ENCODE measurements at places on chromosomes 6 and 20.

- peak; percentile 89 for DNase-seq
These were observed 123.3 kb upstream of the COL21A1 start for GRCh38 chr6:56370561-56371211.

GRCh38 chr6:33977606-33978411 is 168.1 kb downstream of the GRM4 start:
- DNase-seq: no peak

GRCh38 chr6:105493736-105494135 is 90.9 kb upstream of the PREP start:
- no peak for DNase-seq

DNA sequence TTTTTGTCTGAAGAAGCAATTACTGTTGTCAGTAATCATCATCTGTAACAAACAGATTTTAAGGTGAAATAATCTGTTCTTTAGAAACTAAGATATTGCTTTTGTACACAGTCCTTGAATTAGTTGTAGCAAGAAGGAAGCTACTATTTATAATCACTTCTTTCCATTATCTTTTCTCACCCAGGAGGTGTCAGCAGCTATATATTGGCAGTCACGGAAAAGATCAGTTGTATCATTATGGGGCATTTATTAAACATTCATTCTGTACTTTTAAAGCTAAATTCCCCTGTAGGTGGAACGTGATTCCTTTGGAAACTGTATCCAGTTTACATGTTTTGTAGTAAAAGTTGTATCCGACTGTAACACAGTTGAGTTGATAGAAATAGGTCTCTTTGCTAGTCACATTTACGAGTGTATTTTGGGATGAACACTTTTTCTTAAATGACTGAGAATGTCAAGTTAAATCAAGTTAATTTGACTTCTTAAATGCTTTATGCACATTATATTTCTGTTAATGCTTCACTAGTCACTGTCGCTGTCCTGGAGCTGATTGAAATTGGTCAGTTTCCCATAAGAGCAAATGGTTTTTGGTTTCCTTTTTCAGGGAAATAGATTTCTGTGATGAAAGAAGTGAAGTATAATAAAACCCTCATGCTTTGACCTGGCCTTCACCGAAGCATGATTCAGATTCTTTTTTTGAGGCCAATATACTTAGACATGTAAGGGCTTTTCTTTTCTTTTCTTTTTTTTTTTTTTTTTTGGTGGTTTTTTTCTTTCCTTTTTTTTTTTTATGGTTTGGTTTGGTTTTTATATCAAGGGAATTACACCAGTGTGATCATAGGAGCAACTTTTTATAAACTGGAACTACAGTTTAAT is 5.1 kb downstream of the QKI start:
- peak; percentile 45 for DNase-seq

DNA sequence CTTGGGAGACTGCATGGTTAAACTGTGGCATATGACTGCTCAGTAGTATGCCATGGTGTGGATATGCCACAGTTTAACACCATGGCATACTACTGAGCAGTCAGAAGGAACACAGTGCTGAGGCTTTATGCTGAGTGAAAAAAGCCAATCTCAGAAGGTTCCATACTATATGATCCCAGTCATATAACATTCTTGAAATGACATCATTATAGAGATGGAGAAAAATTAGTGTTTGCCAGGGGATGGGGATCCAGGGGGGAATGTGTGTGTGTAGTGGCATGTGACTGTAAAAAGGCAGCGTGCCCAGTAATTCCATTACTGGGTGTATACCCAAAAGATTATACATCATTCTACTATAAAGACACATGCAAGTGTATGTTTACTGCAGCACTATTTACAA is 85.8 kb downstream of the FOXF2 start:
- DNase-seq: no peak

GRCh38 chr20:31758521-31758920 is 19.4 kb downstream of the TPX2 start:
- DNase-seq: no peak

DNA sequence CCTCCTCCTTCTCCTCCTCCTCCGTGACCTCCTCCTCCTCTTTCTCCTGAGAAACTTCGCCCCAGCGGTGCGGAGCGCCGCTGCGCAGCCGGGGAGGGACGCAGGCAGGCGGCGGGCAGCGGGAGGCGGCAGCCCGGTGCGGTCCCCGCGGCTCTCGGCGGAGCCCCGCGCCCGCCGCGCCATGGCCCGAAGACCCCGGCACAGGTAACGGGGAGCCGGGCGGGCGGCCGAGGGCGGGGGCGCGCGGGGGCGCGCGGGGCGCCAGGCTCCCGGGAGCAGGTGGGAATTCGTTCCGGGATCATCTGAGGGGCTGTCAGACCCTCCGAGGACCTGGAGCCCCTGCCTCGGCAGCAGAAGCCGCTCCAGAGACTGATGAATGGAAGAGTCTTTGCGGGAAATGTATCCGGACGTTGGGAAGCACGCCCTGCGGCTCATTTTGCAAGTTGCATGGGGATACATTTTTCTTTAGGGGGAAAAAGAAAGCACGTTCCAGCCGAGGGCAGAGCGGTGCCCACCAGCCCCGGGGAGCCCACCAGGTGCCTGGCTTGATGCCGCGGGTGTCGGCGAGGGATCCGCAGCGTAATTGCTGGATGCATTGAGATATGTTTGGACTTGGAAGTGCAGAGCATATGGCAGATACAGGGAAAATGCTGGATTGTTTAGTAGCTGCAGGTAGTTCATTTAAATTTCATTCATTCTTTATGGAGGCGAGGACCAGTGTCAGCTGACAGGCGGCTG is 394 bp downstream of the MYB start:
- no peak for DNase-seq

DNA sequence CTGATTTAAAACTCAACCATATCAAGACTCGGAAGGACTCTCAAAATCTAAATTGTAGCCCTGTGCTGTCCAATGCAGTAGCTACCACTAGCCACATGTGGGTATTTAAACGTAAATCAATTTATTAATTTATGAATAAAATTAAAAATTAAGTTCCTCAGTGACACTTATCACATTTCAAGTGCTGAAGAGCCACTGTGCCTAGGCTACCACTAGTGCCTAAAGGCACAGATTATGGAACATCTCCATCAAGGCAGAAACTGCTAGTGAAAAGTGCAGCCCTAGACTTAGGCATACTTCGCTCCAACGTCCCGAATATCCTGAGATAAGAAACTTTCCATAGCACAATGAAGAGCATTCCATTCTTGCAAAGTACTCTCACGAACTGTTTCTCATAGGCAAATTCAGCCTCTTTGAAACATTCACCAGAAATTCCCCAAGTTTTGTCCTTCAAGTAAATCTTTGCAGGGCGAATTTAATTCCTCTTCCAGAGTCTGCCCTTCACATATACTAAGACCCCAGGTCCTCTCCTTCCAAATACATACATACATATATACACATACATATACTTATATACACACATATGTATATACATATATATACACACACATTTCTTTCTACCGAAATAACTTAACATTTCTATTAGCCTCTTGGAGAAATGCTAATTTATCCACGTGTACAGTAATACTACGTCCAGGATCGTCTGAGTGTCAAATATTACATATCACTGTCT is 1.3 kb downstream of the SUPT3H start:
- DNase-seq: no peak

DNA sequence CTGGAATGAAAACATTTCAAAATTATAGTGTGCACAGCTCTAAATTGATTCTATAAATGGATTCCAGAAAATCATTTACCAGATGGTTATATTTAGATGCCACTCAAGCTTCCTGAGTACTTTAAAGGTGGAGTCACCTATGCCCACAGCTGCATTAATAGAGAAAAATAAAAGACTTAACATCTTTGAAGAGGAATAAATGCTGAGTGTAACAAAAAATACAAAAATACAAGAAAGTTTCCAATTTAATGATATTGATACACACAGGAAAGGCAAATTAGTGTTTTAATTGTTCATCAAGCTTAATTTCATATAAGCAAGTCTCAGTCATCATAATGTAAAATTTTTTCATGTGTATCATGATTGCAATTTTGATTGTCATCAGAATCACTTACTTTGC is 89.5 kb upstream of the MANEA start:
- no peak for DNase-seq

- no peak for DNase-seq
These were observed 34.1 kb downstream of the PRPH2 start for GRCh38 chr6:42688281-42688680.

DNA sequence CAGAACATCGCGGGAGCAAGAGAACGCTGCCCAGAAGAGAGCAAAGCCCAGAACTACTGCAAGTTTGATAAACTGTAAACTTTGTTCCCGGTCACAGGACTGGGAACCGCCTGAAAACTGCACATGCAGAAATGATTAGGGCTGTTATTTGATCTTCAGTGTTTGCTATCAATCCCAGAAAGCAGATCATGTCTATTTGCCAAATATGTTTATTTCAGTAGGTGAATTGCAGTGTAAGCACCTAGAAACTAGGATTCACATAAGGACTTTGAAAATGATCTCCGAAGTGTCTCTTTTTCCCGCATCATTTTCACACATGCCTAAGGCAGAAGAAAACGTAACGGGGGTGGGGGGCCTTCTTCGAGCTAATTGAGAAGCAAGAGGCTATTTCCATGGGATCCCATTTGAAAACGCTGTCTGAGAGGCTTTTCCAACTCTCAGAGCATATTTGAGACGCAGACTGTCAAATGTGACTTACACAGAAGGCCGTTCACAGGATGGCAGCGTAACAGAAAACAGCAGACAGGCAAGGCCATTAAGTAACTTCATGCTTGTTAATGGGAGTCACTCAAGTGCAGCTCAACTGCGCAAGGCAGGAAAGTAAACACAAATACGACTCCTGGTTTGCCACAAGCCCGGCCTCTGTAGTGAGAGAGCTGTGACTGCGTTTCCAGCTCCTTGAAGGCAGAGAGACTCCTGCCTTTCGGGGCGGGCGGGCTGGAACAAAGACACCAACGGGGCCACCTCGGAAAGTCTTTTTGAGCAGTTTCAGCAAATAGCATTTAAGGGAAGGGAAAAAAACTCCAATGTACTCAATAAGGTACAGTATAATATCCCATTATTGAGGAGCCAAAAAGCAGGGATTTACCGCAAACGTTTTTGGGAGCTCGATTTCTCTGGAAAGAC is 144.7 kb upstream of the ZNF217 start:
- peak; percentile 95 for DNase-seq

DNA sequence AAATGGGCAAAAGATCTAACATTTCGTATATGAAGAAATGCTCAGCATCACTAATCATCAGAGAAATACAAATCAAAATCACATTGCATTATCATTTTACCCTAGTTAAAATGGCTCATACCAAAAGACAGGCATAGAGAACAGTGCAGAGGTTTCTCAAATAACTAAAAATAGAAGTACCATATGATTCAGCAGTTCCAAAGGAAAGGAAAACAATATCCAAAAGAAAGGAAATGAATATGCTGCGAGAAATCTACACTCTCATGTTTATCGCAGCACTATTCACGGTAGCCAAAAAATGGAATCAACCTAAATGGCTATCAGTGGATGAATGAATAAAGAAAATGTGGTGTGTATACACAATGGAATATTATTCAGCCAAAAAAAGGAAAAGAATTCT is 63.5 kb downstream of the VTA1 start:
- DNase-seq: no peak

DNA sequence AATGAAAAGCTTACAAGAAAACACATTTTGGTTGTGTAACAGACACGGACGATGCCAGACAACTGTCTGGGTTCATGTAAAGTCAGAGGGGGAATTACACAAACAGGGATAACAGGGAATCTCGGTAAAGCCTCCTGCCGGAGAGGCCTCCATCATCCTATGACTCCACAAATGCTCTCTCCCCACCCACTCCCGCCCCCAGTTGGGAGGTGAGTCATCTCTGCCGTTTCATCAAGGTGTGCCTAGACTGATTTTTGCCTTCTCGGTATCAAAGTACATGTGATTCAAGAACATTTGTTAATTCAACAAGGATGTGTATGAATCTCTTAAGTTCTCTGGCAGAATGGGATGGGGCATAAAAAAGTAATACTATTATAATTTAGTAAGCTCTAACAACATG is 304.9 kb upstream of the PRDM1 start:
- no peak for DNase-seq

DNA sequence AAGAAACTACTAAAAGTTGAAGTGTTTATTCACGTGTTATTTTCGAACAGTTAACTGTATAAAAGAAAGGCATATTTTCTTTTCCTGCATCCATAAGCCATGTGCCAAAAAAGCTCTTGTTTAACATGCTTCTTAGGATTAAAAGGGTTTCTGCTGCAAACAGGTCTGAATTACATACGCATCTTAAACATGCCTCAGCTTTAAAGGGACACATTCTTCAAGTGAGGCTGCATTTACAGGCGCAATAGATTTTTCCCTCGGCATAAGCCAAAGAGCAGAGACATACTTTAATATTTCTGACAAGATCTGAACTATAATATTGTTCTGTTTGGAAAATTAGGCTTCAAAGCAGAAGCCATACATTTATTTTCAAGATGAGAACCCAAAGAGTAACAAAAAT is 39.4 kb downstream of the PDE7B start:
- no peak for DNase-seq

GRCh38 chr6:55992546-55992945 is 117.2 kb upstream of the BMP5 start:
- DNase-seq: no peak

- DNase-seq: peak; percentile 20
These were observed 279.7 kb upstream of the FLRT3 start for GRCh38 chr20:14617123-14617522.

DNA sequence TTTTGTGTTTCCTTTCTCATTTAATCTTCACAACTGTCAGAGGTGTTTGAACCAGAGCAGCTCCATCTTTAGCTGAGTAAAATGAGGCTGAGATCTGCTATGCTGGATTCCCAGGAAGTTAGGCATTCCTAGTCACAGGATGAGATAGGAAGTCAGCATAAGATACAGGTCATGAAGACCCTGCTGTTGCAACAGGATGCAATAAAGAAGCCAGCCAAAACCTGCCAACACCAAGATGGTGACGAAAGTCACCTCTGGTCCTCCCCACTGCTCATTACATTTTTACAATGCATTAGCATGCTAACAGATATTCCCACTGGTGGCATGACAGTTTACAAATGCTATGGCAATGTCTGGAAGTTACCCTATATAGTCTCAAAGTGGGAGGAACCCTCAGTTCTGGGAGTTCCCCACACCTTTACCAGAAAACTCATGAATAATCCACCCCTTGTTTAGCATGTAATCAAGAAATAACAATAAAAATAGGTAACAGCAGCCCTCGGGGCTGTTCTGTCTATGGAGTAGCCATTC is 262.2 kb upstream of the FERMT1 start:
- no peak for DNase-seq

GRCh38 chr20:45853484-45853883 is 3.7 kb downstream of the ACOT8 start:
- no peak for DNase-seq

GRCh38 chr20:47531458-47531857 is 29.8 kb downstream of the NCOA3 start:
- no peak for DNase-seq

GRCh38 chr6:39184906-39185580 is 44.2 kb downstream of the KCNK5 start:
- no peak for DNase-seq

- DNase-seq: no peak
These were observed 3.5 kb downstream of the TENT5A start for GRCh38 chr6:81748994-81749393.
